Activated CD4-positive, alpha-beta T cell treated with anti-CD3 and anti-CD28 coated beads, Interleukin-2, amount 10 ng/mL, durations not matched to agents 7 days and 5 days (primary cell): ENCODE measurements at places on chromosomes 5 and 9. TPM values are rescaled to one million over a fixed set of nuclear protein-coding genes. Genes with fewer than 3 reads are reported as not detected.

The AGXT2 gene
- not detected for total RNA-seq

- no peak for DNase-seq
Measured at GRCh38 chr5:53364061-53364460, 116.4 kb upstream of the FST start.

DNA sequence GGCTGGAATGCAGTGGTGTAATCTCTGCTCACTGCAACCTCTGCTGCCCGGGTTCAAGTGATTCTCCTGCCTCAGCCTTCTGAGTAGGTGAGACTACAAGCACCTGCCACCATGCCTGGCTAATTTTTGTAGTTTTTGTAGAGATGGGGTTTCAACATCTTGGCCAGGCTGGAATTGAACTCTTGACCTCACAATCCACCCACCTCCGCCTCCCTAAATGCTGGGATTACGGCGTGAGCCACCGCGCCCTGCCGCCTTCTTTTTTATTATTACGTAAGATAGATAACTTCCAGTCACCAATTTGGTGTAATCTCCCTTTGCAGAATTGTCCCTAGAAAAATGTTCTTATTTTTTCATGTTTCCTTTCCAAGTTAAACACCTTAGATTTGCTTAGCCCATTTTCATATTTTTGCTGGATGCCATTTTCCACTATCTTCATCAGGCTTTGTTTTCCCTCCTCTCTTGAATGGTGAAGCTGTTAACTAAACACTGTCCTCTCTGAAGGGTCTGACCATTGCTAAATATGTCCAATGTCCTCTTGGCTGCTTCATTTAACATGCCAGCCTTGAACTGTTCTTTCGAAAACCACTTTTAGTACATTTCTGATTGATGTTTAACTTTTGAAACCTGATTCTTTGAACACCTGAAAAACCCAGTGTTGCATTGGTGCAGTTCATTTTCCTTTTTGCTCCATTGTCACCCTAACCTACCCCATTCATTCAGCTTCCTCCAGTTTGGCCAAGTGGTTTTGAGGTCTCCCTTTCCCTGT, 135.1 kb upstream of the PIK3R1 start:
- no peak for DNase-seq

DNA sequence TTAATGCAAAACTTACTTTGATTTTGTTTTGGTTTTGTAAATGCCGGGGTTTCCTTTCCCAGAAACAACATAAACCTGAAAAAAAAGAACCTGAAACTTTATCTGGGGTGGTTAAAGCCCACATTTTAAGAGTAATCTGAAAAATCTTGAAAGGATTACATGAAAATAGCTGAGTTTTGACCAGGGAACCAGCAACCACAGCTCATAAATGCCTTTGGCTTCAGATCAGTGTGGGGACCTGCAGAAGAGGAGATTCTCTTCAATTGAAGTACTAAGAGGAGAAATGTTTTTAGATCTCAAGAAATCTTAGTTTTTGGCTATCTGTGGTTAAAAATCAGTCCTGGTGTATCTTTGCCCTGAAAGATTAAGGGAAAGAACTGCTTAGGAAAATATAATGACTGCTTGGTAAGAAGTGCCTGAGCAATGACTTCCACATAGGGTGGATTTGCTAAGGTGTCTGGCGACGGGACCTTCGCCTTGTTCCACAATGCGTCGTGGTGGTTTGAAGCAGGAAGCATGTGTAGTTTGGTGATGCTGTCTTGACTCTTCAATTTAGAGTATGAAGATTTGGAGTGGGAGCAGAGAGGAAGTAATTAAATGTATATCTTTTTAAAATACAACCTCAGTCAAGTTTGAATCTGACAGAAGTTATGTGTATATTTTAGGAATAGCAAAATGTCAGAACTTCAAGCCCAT, 186.5 kb downstream of the MAN2A1 start:
- DNase-seq, result peak; percentile 14

The SLC4A9 gene
- total RNA-seq, result 0.35 TPM

GRCh38 chr5:58932057-58932612, 349.3 kb downstream of the RAB3C start:
- no peak for DNase-seq

- DNase-seq, result no peak
Measured at GRCh38 chr5:160054047-160054446, 45.1 kb downstream of the TTC1 start.

GRCh38 chr5:6475626-6476312, 27.1 kb downstream of the UBE2QL1 start:
- no peak for DNase-seq

The ANKRD34B gene
- not detected for total RNA-seq

- DNase-seq, result no peak
Measured at GRCh38 chr9:93300585-93301081, 116.7 kb downstream of the WNK2 start.

GRCh38 chr5:119346394-119346793, 9.4 kb upstream of the TNFAIP8 start:
- no peak for DNase-seq

DNA sequence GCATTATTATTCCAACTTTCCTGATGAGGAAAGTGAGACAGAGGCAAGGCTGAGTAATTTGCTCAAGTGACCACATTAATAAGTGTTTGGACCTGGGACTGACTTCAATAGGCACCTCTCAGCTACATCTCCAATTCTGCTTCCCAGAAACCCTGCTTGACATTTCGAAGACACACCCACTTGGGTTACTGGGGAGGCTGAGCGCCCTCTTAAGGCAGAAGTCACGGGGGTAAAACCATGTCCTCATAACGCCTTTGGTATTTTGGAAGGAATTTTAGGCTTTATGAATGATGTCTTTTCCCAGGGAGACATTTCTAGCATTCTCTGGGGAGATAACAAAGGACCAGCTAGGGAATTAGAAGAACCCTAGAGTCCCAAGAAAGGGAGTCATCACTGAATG, 53.3 kb downstream of the TRPC7 start:
- no peak for DNase-seq

GRCh38 chr5:57298985-57299491, 125.2 kb downstream of the GPBP1 start:
- DNase-seq, result peak; percentile 66

- no peak for DNase-seq
Measured at GRCh38 chr9:17906841-17907778, 328.2 kb downstream of the SH3GL2 start.

- DNase-seq, result no peak
Measured at GRCh38 chr5:5539590-5539989, 117.1 kb downstream of the ICE1 start.

The TMEM174 gene
- not detected for total RNA-seq

GRCh38 chr5:35365758-35366157, 135.5 kb upstream of the PRLR start:
- DNase-seq, result no peak

- DNase-seq, result no peak
Measured at GRCh38 chr5:76386360-76386759, 16.7 kb upstream of the IQGAP2 start.

The MSMP gene
- total RNA-seq, result not detected

DNA sequence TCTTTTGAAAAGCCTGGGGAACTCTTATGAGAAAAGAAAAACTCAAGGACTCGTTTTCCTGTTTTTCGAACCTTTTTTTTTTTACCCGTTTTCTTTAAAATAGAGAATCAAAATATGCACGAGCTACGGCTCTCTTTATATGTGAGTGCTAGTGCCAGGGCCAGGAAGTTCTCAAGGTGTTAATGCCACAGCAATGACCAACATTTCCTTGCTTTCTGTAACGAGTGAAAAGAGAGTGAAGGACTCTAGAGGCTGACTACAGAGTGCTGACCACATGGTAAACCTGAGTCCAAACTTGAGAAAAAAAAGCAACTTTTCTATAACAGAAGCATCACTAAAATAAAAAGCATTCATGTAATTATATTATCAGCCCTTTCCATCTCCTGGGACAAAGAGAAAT, 102.2 kb upstream of the SLC28A3 start:
- no peak for DNase-seq

DNA sequence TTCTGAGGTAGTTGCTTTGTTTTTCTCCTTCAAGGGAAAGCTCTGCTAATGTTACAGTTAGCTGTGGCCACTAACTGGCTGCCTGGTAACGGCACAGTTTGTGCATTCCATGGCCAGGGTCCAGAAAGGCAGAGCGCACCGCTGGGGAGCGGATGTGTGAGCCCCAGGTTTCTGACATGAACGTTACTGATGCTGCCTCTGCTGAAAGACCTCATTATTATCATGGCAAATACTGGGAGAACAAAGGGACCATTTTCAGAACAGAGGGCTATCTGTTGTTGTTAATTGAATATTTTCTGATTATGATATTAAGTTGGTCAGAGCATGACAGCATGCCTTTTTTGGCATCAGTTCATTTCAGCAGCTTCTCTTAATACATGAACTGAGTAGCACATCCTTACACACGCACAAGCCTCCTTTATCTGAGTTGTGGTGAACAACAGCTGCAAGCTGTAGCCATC, 134.1 kb downstream of the NUDT12 start:
- no peak for DNase-seq

The TAF11L5 gene
- not detected for total RNA-seq

The PFDN1 gene
- total RNA-seq, result 70.5 TPM

DNA sequence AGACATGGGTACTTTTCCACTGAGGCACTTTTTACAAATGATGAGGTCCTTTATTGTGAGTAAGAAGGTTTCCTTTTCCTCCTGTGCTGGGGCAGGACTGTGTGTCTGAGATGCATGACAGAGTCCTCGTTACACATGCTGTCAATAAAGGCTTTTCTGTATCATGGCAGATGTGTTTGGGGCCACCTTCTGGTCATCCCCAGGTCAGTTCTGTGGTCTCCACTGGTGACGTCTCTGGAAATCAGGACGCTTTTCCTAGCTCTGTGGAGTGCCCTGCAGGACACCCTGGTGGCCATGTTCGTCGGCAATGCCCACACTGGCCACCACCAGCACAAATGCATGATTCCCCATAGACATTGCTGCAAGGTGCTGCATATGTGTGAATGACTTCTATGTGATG, 2.8 kb downstream of the CMBL start:
- DNase-seq, result no peak

DNA sequence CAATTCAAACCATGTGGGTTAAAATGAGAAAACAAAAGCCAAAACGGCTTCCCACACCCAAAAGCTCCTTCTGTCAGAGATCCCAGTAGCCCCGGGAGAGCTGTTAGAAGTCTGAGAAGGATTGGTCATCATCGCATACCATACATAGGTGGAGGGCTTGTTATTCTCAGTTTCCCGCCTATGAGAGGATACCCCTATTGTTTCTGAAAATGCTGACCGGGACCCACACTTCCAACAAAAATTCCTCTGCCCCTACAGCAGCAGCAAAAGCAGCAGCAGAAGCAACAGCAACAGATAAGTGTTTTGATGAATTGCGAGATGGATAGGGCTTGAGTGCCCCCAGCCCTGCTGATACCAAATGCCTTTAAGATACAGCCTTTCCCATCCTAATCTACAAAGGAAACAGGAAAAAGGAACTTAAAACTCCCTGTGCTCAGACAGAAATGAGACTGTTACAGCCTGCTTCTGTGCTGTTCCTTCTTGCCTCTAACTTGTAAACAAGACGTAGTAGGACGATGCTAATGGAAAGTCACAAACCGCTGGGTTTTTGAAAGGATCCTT, at the start of gene TEK:
Gene TEK (plus strand): TSS at position 245 of the 561 bp plus-strand sequence. CDS start 366 bp downstream, outside the sequence.
- no peak for DNase-seq

The FREM1 gene
- not detected for total RNA-seq

The SLC25A2 gene
- 0.52 TPM for total RNA-seq

GRCh38 chr9:132702254-132702653, 32.0 kb downstream of the GTF3C4 start:
- no peak for DNase-seq

DNA sequence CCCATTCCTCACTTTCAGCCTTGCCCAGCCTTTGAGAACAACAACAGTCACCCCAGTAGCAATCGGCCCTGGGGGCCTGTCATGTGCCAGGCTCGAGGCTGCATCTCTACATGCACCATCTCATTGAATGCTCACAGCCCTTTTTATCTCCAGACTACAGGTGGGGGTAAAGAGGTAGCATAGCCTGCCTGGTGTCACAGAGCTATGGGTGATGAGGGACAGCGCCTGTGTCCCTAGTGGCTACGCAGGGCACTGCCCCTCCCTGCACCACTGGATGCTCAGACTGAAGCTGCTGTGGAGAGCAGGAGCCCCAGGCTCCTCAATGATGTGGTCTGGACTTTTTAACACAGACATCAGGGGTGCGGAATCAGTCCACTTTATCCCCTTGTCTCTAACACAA, 2.8 kb downstream of the CAMK2A start:
- no peak for DNase-seq
